ENCODE measurements at places on chromosomes 2 and 18.

GRCh38 chr2:96927405-96928171, 57.7 kb upstream of the SEMA4C start:
- peak; percentile 94 for DNase-seq

DNA sequence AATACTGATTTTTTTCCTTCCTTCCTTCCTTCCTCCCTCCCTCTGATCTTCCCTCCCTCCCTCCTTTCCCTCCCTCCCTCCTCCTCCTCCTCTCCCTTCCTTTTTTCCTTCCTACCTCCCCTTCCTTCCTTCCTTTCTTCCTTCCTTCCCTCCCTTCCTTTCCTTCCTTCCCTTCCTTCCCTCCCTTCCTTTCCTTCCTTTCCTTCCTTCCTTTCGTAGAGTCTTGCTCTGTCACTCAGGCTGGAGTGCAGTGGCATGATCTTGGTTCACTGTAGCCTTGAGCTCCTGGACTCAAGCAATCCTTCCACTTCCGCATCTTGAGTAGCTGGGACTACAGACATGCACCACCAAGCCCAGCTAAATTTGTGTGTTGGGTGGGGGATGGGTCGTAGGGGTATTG, 8.9 kb upstream of the TMEM131 start:
- no peak for DNase-seq

DNA sequence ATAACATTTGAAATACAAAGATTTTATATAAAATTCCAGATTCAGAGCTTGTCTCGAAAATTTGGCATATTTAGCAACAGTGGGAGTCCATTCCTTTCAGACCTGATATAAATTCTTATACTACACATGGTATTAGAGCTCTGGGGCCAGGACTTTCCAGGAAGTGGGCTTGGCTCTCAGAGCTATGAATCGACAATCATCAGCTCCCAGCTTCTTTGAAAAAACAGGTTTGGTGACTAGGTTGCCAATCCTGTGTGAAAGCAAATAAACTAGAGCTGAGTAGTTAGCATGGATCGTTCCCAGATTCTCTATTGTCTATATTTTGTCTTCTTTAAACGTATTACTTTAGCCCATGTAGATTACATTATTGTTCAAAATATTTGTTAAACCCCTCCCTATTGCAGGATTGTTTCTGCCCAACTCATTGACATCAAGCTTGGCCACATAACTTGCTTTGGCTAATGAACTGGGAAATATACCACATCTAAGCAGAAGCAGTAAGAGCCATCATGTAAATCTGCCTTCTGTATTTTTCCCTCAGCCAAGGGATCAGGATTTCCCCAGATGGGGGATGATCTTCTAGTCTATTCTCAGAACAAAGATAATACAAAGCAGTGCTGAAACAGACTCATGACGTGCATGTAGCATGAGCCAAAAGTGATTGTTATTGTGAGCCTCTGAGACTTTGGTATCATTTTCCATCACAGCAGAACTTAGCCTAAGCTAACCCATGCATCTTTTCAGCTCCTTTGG, 105.4 kb downstream of the KCNH7 start:
- peak; percentile 39 for DNase-seq

GRCh38 chr2:48482313-48482712, 47.6 kb upstream of the STON1 start:
- no peak for DNase-seq

GRCh38 chr2:46967990-46968647, 52.5 kb upstream of the MCFD2 start:
- DNase-seq = no peak

- DNase-seq = no peak
Observed at GRCh38 chr2:192011196-192011595, 164.3 kb upstream of the CAVIN2 start.

GRCh38 chr2:230938098-230938497, 13.1 kb upstream of the GPR55 start:
- DNase-seq = no peak

DNA sequence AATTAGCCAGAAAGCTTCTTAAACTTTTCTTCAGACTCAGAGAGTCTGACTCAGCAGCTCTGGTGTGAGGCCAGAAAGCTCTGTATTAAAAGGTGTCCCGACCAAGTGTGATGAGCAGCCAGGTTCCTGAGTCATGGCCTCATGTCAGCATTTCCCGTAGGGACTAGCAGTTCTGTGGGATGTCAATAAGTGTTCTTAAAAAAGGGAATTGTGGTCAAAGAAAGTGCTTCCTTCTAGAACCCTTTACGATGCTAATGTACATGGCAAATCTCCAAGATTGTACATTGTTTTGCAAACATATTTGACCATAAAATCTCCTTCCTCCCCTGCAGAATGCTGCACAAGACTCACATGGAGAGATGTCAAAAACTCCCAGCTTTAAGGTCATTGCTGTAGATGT, 80.1 kb downstream of the PLA2R1 start:
- DNase-seq = no peak

DNA sequence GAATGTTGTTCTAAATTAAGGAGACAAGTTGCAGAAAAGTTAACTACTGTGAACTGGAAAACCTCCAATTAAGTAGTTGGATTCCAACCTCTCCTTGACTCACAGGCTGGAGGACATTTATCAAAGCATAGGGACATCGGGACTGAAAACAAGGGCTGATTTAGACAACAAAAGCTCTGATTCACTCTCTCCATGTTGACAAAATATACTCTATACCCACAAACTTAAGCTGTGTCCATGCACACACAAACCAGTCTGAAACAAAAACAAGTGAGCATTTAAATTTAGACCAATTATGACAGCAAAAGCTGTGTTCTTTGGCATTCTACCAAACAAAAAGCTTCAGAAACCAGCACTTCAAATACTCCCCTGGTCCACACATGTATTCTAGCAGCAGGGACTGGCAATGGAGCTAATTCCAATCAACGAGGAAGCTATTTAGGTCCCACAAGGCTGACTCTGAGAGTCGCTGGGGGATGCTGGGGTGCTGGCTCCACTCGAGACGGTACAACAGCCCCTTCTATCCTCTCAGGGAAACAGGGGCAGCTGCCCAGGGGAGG, 71.4 kb downstream of the NXPH2 start:
- peak; percentile 62 for DNase-seq

DNA sequence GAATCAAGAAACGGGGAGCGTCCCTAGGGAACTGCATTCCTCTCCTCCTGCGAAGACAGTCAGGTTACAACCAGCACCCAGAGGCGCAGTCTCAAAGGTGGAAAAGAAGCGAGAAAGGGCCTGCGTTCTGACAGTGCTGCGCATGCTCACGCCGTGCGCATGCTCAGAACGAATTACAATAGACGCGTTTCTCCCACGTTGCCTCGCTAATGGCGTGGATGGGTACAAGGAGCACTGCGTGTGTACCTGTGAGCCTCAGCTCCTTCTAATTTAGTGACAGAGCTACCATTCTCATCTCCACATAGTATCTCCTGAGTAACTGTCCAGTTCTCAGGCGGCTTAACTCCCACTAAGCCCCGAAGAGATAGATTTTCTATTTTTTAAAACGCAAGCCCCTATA, 448.8 kb downstream of the TXNL1 start:
- no peak for DNase-seq

- no peak for DNase-seq
Observed at GRCh38 chr18:61198486-61198885, 134.7 kb upstream of the CDH20 start.

DNA sequence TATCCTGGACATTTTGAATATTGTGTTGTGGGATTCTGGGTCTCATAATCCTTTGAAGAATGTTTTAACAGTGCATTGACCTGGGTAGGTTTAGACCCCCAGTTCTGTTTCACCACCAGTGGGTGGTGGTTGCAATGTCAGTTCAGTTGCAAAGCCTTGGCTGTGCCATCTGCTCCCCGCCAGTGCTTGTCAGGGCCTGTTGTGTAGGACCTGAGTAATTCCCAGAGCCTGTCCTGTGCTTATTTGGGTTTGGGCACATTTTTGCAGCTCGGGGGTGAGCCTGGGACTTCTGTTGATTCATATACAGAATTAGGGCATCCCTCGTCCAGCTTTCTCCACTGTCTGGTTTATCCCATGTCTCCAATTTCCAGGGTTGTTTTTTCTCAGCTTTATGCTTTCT, 24.8 kb downstream of the ATP9B start:
- no peak for DNase-seq

DNA sequence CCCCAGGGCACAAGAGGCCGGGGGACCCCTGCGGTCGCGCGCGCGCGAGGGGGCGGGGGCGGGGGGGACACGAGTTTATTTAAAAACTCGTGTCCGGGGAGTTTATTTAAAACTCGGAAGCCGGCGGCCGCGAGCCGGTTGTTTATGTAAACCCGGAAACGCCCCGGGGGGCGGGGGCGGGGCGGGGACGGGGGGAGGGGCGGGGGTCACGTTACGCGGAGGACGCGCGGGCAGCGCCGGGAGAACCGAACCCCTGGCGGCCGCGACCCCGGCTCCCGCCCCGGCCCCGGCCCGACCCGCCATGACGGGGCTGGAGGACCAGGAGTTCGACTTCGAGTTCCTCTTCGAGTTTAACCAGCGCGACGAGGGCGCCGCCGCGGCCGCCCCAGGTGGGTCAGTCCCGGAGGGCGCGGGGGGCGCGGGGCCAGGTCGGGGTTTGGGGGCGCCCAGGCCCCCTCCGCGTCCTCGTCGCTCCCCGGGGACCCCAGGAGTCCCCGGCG, 4.4 kb downstream of the NFATC1 start:
- DNase-seq = peak; percentile 5

DNA sequence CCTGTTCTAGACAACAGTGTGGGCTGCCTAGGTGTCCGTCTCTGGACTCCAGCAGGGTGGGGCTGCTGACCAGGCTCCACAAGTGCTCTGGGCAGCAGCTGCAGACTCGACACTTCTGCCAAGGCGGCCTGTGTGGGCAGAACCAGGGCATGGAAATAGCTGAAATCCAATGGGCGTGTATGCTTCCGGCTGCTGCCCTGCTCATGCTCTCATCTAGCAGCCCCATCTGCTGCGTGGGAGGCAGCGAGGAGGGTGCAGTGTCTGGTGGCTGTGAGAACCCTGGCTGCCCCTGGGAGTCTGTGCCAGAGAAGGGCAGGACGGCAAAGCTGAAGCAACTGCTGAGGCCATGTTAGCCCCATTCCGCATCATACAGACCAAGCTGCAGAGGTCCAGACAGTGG, 174.9 kb downstream of the SOX11 start:
- DNase-seq = no peak

- no peak for DNase-seq
Observed at GRCh38 chr2:193521523-193521922, 1326.8 kb upstream of the TMEFF2 start.

DNA sequence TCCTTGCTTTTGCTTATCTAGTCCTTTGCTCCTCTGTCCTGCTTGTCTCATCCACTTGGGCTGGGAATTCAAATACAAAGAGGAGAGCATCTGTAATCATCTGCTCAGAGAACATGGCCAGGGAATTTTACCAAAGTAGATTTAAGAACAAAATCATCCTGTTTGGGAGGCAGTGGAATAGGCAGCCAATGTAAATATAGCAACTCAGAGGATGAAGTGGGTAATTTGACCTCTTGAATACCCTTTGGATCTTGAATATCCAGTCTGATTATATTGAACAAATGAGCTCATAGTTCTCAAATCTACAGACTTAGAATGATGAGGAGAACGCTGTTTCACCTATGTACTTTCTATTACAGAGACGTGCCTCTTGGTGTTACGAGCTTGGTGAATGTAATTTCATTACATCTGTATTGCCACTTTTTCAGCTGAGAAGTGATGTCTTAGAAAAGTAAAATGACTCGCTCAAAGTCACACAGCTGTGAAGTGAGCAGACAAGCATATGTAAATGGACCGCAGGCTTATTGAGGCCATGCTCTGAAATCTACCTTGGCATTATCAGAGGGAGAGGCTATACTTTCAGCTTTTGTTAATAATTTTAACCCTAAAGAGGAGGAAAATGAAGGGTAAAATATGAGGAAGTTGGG, 266.3 kb downstream of the MTX2 start:
- DNase-seq = peak; percentile 89

GRCh38 chr2:63628403-63628942, 39.7 kb downstream of the MDH1 start:
- DNase-seq = no peak

DNA sequence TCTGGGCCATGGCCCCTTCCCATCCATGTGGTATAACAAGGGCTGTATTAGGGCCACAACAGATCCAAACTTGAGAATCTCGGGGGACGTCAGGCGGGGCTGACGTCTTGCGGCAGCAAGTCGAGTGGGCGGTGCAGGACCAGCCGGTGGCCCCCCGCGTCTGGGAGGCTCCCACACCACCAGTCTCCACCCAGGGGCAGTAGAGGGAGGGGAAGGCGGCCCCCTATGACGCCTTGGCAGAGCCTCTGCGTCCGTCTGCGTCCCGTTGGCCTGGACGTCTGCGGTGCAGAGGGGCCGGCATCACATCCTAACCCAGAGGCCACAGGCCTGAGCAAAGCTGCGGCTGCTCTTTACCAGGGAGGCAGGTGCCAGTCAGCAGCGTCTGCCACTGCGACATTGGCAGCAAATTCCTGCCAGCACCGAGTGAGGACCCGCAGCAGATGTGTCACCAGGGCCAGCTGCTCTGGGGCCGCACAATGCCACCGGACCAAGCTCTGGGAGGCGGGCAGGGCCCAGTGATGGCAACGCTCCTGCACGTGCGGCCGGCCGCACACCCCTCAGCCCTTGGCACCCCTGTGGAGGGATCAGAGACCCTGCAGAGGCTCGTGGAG, 73.8 kb downstream of the KCNG2 start:
- no peak for DNase-seq

DNA sequence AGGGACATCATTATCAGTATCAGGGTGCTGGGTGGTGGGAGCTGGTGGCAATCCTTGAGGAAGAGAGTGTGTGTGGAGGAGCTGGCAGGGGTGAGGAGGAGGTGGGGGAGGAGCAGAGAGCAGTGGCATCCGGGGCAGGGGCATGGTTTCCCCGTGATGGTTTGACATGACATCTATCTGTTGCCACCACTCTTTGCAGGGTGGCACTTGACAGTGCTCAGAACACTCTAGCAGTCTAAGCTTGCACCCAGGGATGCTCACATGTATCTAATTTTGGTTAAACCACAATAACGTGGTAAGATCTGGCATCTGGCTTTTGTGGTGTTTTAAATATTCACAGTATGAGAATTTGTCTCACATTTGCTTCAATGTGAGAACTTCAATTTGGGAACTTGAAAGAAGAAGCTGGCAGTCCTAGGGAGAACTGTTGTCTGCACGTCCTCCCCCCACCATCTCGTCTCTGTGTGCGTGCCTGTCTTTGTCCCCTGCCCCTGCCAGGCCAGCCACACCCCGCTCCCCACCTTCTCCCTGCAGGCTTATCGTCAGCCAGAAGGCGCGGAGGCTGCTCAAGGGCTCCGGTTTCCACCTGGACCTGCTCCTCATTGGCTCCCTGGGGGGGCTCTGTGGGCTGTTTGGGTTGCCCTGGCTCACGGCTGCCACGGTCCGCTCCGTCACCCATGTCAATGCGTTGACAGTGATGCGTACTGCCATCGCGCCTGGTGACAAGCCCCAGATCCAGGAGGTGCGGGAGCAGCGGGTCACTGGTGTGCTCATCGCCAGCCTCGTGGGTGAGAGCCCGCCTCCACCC, 11.7 kb downstream of the SLC4A3 start:
- DNase-seq = no peak

Measured in NCI-H1105 treated with DMSO at 0.1 percent for 48 hours (cell line).